ENCODE measurements at places on chromosomes 1 and 21.

- DNase-seq = no peak
Observed at GRCh38 chr1:116316373-116316772, 56.7 kb upstream of the ATP1A1 start.

DNA sequence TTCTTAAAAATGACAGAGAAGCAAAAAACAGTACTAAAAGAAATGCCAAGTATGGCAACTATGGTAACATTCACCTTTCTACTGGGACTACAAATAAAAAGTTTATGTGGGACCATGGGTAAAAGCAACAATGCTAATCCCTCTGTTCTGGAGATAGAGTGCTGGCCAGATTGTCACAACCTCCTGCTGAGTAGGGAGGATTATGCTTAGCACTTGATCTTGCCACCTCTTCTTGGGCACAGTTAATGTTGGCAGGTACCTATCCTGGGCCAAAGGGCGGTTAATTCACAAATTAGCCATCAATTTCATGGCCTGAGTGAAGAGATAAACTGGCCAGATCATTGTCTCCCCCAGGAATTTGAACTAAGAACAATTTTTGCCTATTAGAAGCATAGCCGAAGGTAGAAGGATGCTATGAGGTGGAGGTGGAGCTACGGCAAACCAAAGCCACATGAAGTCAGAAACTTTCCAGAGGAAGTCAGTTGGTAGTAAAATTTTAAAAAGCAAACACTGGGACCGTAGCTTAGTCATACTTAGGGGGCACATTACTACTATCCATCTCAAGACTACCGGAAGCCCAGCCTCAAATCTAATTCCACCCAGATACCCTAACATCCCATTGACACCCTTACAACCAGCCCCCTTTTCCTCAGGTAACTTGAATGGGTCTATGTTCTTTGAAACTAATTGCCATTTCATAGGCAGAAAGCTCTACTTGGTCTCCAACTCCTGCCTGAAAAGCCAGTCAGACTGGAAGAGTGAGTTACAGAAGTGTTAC lies 2.7 kb downstream of the SCYL3 start:
- DNase-seq = peak; percentile 39

DNA sequence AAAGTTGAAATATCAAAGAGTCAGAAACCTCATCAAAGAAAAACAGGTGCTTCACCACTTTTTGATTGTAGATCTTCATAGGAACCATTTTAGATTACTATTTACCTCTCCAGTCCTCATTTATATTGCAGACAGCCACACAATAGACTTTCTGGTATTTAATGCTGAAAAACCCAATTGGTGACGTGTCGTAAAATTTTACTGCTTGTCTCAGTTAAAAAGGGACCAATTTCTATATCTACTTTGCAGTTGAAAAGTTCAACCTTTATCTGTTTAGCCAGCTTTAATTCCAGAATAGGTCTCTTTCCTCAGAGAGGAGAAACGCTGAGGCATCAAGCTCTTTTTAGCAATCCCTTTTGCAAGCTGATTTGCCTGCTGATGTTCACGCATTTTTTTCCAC lies 1722.4 kb downstream of the PLA2G4A start:
- DNase-seq = no peak

DNA sequence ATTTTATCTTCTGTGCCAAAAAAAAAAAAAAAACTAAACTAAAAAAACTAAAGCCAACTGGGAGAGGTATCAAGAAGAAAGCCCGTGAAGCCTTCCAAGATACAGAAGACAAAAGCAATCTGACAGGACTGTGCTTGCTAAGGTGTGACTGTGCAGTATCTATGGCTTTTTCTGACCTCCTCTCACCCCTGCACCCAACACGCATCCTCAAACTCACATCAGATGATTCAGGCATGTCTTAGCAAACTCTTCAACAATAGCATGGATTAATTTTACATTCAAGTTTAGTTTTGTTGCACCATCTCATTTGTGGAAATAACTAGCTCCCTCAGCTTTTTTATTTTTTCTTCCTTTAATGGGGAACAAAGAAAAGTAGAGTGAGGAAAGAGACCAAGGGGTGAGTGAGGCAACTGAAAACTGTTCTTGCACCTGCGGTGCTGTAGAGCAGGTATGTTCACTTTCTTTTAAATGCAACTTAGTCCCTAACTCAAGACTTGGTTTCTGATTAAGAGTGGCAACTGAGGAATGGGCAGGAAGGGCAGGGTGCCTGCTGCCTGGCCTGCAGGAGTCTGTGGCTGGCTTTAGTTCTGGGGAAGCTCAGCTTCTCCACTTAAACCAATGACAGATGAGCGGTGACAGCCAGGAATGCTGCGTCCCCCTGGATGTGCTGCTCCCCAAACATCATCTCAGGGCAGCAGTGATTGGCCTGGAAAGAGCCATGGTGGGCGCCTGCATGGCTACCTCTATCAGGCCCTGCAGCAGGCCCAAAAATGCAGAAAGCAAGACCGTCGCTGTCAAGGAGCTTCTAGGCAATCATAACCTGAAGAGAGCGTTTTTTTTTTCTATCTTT lies 71.3 kb upstream of the LRRC8B start:
- DNase-seq = no peak

DNA sequence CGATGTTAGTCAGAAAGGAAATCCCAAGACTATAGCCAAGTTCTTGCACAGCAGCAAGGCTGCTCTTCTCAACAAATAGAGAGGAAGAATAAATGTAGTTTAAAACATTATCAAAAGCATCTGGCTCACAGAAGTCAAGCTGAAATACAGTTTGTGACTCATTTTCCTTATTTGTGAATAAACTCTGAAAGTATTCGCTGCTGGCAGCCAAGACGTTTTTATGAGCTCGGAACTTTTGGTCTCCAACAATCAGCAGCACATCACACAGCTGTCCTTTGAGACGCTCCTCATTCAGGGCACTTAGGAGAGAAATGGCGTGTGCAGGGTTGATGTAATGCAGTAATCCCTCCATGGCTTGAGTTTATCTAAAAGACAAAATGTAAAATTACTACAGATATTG lies 16.4 kb downstream of the ZBTB21 start:
- DNase-seq = no peak

DNA sequence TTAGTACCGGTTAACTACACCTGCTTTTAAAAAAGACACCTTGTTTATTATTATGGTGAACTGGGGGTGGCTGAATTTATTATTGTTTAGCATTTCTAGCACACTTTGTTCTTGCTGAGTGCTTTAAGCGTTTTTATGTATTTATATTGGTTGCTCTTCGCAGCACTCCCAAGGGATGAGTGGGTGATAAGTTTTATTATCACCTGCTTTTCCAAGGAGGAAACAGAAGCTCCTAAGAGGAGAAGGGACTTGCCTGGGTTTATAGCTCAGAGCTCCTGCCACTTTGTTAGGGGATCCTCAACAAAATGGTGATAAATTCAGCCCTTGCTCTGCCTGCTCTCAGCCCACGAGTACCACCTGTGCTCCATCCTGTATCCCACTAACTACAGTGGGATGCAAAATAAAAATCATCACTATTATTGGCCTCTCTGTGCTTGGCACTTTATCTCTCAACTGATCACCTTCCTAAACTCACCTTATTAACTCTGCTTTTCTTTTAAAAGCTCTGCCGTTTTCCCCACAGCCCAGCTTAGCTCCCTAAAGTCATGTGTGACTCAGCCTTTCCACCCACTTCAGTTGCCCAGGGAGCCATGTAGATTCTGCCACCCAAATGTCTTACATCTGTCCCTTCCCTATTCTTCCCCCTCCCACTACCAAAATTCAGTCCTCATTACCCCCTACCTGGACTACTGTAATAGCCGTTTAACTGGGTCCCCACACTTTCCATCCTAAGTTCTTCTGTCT lies 44.5 kb downstream of the BCL9 start:
- DNase-seq = no peak

GRCh38 chr1:246492611-246493245 lies 14.4 kb downstream of the SMYD3 start:
- no peak for DNase-seq

GRCh38 chr1:247540581-247540980 lies 4.3 kb upstream of the OR2C3 start:
- no peak for DNase-seq

GRCh38 chr1:9384128-9384527 lies 91.4 kb downstream of the SPSB1 start:
- DNase-seq = no peak

DNA sequence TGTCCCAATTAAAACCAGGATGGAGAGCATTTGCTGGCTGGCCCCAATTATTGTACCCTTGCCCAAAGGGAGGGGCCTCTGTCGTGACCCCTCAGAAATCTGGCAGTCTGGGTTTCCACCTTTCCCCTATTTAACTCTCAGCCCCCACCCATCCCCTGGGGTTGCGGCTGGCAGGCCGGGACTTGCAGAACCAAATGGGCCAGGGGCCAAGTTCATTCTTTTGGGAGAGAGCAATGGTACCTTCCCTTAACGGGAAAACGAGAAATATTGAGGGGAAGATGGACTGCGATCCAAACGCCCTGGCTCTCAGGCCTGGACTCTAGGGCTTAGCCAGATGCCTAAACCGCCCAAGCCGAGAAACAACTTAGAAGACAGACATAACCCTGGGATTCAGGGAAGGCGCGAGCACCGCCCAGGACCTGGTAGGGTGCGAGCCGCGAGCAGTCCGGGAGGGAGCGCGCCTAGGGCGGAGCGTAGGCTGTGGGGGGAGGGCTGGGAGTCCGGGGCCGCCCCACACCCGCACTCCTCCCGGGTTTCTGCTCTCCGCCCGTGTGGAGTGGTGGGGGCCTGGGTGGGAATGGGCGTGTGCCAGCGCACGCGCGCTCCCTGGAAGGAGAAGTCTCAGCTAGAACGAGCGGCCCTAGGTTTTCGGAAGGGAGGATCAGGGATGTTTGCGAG lies at the start of gene SLC27A3:
TSS of gene SLC27A3 (plus strand) at position 628 of the 678 bp plus-strand sequence. CDS start 91 bp downstream, outside the sequence.
- no peak for DNase-seq

GRCh38 chr1:246793356-246793896 lies 69.2 kb downstream of the SCCPDH start:
- no peak for DNase-seq

GRCh38 chr1:85048296-85049064 lies at the start of gene MCOLN3:
TSS of gene MCOLN3 (minus strand) at chr1:85048500. CDS start at chr1:85045360, 3,140 bp downstream.
- no peak for DNase-seq

- no peak for DNase-seq
Observed at GRCh38 chr1:205794011-205794730, 18.8 kb downstream of the SLC41A1 start.

GRCh38 chr1:56516539-56517252 lies 62.7 kb downstream of the PLPP3 start:
- DNase-seq = peak; percentile 42

DNA sequence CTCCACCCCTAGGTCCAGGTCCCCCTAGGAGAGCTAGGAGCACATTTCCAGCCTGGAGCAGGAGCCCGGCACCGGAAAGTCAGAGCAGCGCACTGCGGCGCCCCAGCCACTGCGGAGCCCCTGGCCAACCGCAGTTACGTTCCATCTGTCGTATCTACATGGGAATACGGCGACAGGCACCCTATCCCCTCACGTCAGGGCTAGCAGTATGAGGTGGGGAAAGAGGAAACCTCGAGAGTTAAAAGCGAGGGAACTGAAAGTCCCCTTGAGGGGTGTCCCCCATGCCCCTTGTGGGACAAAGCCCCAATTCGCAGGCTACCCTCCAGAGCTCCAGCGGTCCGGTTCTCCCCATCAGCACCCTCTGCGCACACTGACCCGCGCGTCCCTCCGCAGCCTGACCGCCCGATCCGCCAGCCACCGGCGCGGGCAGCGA lies 995 bp downstream of the COLGALT2 start:
- DNase-seq = no peak

DNA sequence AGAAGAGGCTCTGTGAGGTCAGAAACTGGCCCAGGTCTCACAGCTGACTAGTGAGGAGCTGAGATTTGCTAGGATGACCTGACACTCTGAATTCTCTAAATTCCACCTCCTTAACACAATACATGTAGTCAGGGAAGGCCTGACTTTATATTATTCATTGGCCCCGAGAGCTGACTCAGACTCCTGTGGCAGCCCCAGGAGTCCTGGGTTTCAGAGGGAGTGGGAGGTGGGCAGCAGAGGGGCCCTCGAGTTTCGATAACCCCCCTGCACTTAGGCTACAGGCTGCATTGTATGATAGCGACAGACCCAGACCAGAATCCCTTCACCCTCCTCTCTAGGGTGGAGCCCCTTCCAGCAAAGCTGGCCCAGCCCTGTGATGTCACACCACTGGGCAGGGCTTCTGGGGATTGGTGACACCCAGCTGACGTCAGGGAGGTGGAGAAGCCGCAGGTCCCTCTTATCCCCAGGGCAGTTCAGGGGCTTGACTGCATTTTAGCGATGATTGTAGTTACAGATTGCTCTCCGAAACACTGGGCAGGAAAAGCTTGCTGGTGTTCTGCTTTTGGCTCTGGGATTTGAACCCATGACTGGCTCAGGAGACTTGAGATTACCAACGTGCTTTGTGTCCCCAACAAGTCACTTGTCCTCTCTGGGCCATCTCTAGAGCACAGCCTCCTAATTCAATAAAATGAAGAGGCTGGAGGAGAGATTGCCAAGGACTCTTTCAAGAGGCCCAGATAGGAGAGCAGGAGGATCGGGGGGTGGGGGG lies 17.0 kb upstream of the GPR37L1 start:
- DNase-seq = no peak

DNA sequence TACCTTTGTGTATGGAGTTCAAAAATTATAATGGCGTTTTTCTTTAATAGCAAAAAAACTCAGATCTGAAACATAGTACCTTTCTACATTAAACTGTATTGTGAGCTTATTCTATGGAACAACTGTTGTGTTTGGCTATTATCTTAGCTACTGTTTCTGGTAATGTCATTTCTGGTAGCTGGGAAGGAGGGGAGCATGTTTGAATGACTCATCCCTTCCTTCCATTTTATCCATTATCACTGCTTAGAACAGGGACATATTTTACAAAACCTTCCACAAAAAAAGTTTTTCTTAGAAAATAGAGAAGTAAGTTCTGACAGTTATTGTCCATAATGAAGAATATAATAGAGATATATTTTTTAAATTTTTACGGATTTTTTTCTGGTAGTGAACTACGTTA lies 128.3 kb downstream of the NRDC start:
- DNase-seq = no peak

DNA sequence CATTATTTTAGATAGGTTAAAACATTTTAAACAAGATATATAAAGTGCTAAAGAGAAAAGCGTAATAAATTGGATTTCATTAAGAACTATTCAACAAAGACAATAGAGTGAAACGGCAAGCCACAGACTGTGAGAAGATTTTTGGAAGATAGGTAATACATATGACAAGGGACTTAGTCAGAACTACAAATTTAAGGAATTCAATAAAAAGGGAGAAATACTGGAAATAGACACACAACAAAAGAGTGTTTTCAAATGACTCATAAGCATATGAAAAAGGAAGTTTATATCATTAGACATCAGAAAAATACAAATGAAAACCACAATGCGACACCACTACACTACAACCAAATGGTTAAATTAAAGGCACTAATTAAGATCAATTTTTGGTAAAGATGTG lies 90.5 kb downstream of the GDAP2 start:
- DNase-seq = no peak

- no peak for DNase-seq
Observed at GRCh38 chr1:18716112-18716784, 85.6 kb downstream of the PAX7 start.
